ENCODE measurements at places on chromosomes 13 and 19.
A peak's percentile ranks its signal among the peaks of the same experiment; 100 is the strongest.

DNA sequence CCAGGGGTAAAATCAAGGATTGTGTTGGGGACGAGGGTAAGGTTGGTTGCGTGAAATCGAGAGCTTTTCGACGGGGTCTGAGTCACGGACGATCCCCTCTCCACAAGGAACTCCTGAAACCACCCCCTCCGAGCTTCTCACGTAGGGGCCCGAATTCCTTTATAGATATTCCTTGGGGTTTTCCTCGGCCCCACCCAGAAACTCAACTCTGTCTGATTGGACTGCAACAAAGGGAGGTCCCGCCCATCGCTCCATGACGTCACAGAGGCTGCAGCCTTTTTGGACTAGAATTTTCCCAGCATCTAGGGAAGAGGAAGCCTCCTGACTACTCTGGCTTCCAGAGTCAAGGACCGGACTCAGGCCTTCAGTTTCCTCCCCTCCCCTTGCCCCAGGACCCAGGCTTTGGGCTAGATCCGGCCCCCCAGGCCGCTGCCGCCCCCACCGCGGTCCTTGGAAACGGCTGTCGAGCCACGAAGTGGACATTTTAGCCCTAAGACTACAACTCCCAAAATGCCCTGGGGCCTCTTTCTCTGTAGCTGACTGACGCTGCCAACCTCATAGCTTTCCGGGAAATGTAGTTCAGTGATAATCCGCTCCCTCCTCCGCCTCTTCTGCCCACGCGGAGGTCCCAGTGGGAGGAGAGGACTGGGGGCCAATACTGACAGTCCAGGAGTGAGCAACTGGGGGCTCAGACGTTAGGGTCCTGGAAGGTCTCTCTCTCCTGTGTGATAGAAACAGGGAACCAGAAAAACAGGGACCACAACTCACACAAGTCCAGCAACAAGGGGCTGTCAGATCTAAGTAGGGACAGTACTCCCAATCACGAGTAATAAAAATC, at the start of gene IZUMO1:
IZUMO1 (minus strand) TSS at position 172 of the 838 bp plus-strand sequence. CDS start 1,050 bp downstream, outside the sequence.
- peak; percentile 55 for DNase-seq

DNA sequence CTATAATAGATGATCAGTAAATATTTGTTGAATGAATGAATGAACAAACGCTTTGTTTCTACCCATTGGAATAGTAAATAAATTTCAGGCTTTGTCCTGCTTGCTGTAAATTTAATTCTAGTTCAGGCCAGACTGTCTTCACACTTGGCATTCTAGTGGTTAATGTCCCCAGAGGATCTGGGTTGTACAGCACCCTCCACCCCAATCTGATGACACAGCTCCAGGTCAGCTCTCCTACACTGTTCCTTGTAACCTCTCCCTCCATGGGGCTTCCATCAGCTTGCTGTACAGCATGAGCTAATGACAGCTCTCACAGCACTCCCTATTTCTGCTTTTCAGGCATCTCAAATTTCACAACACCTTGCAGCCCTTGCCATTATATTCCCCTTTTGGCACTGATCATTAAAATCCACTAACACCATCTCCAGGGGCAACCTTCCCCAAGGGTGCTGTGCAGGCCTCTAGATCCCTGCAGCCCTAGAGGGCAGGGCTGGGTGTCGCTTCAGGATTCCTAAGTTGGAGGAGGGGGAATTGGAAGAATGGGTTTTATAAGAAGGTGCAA, 12.7 kb upstream of the KL start:
- DNase-seq, result no peak

GRCh38 chr13:35157143-35157755, 215.2 kb downstream of the NBEA start:
- DNase-seq, result no peak

- peak; percentile 49 for DNase-seq
Observed at GRCh38 chr19:19039901-19040300, 6.5 kb downstream of the ARMC6 start.

- no peak for DNase-seq
Observed at GRCh38 chr19:5054551-5055456, 85.9 kb downstream of the KDM4B start.

- DNase-seq, result no peak
Observed at GRCh38 chr13:30179597-30180276, 127.6 kb downstream of the KATNAL1 start.

DNA sequence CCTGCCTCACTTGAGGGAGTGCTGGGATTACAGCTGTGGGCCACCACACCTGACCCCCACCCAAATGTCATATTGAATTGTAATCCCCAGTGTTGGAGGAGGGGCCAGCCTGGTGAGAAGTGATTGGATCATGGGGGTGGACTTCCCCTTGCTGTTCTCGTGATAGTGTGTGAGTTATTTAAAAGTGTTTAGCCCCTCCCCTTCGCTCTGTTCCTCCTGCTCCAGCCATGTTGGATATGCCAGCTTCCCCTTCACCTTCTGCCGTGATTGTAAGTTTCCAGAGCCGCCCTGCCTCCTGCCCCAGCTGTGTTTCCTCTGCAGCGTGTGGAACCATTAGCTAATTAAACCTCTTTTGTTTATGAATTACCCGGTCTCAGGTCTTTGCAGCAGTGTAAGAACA, 13.7 kb downstream of the CHAMP1 start:
- no peak for DNase-seq

DNA sequence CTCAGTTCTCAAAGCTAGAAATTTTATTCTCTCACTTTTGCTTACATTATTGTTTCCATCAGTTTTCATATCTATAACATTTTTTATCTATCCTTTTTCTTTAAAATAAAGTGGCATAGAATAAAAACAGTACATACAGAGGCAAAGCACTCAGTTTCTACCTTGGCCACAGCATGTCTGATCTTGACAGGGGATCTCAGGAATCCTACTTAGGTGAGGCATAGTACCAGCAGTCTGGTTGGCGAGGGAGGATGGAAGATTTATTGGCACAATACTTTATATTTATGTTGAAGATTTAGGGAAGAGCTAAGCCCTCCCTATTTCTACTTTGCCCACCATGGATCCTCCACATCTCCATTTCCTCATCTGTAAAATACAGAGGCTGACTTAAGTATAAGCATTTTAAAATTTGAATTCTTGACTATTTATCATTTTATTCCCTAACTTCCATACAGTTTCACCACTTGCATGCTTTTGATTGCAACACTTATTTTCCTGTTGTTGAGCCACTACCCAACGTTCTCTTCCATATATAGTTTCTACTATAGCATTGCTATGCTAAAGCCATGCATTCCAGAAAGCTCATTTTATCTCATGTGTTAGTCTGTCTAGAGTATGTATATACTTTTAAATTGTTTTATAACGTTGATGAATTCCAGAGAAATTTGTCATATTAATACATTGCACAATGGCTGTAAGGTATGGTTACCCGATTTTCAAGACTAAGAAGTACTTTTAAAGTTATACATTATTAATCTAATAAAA, 506.7 kb downstream of the KCTD12 start:
- no peak for DNase-seq

DNA sequence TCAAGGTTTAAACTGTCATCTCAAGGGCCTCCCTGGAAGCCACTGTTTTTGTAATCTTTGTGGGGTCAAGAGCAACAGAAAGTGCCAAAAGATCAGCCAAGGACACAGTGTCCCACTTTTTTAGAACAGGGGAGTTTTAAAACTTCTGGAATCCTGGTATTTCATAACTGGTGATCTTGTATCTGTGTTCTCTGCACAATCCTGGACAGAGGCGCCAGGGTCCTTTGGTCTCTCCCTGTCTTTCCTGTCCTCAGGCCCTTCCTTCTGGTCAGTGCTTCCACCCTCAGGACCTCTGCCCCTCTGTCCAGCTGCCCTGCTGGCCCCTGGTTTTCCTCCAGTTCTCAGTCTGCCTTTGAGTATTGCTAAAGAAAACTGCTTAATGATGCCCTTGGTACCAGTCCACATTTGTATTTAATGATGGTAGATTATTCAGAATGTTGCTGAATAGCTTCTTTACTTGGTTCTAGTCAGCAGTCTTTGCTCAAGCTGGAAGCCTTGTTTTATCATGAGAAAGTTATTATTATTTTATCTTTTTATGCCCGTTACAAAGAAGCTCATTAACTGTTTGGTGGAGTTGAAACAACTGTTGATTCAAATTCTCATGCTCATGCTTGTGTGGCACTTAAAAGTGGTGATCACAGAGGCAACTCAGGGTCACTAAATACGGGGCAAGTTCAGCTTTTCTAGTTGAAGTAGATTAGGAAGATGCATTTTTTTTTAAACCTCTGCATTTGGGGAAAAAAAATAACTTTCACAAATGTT, 47.5 kb downstream of the WASF3 start:
- DNase-seq, result no peak

DNA sequence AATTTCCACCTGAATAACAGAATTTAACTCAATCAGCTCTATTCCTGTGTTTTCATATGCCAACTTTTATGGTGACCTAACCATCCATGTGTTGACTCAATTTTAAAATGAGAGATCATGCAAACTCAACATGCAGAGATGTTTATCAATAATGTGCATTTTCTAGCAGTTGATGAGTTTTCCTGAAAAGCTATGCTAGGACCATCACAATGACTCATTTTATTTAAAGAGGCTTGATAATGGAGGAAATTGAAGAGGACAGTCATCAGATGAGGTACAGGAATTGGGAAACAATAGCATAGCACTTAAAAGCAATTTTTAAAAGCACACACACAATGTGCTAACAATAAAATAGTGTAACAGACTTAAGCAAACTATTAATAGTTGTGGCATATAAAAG, 127.1 kb downstream of the VWA8 start:
- no peak for DNase-seq

DNA sequence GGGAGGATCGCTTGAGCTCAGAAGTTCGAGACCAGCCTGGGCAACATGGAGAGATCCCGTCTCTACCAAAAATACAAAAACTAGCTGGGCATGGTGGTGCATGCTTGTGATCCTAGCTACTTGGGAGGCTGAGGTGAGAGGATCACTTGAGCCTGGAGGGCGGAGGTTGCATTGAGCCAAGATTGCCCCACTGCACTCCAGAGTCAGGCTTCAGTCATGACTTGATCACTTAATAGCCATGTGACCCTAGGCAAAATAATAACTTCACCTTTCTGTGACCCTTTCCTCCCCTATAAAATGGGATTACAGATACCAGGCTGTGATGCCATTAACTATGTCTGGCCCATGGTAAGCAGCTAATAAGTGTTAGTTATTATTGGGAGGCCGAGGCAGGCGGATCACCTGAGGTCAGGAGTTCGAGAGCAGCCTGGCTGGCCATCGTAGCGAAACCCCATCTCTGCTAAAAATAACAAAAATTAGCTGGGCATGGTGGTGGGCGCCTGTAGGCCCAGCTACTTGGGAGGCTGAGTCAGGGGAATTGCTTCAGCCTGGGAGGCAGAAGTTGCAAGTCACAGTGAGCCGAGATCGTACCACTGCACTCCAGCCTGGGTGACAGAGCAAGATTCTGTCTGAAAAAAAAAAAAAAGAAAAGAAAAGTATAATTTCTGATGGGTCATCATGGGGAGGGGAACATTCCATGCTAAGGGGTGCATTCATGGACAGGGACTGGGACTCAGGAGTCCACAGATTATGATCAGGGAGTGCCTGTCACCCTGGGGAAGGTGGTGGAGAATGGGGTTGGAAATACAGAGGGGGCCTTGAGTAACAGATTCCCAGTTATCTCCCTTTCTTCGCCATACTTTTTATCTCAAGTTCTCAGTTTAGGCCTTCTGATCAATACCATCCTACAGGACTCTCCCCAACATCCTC, 15.5 kb downstream of the TPM4 start:
- DNase-seq, result no peak

GRCh38 chr13:91078093-91078679, 269.3 kb upstream of the MIR17HG start:
- DNase-seq, result no peak

GRCh38 chr13:27744801-27745200, 47.5 kb upstream of the GSX1 start:
- no peak for DNase-seq

DNA sequence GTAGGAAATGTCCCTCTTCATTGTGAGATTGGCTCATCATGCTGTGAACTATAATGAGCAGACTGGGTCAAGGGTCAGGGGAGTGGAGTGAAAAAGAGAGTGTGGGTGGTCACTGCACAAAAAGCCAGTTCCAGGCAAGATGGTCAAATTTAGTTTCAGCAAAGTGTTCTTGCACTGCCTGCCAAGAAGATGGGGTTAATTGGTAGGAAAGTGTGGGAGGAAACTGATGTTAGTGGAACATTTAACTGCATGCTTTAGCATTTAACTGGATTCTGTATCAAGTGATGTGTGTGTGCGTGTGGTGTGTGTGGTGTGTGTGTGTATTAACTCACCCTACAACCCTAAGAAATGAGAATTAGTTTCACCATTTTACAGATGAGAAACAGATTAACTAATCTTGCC, 131.6 kb downstream of the COG6 start:
- DNase-seq, result no peak

- DNase-seq, result no peak
Observed at GRCh38 chr19:49186108-49186507, 28.5 kb downstream of the TRPM4 start.

- DNase-seq, result no peak
Observed at GRCh38 chr13:80276371-80277289, 64.3 kb downstream of the SPRY2 start.

DNA sequence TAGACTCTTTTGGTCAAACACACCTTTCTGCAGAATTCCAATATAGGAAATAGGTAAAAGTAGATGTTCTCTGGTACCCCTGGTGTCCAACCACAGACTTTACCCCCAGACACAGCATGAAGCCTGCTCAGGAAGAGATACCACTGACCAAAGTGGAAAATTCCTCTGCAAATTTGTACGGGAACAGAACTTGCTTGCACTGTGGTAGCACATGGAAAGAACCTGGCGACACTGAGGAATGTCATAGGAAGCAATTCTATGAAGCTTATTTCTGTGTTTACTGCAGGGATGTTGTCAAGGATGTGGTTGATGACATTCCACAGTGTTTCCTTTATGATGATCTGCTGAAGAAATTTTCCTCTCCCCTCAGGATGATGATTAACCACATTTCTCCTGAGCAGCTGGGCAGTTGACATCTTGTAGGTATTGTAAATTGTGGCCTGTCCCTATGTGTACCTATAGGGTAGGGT, 48.9 kb upstream of the TNFSF11 start:
- DNase-seq, result no peak

GRCh38 chr13:48641404-48641803, 12.3 kb upstream of the CYSLTR2 start:
- no peak for DNase-seq

- no peak for DNase-seq
Observed at GRCh38 chr13:97302611-97303010, 80.5 kb downstream of the MBNL2 start.

GRCh38 chr13:33051632-33052031, 35.4 kb downstream of the KL start:
- DNase-seq, result no peak

Measured in naive thymus-derived CD8-positive, alpha-beta T cell (primary cell).